HT1080 (cell line): ENCODE measurements at places on chromosomes 7 and 10. TPM values are rescaled to one million over a fixed set of nuclear protein-coding genes. Genes with fewer than 3 reads are reported as not detected.

The SPDYE1 gene
- not detected in 2 replicates for total RNA-seq

- DNase-seq: no peak
These were observed at the start of gene HOXA7 for GRCh38 chr7:27156508-27156898. HOXA7 (minus strand) TSS chr7:27156675; CDS start chr7:27156545, 130 bp downstream.

- no peak for DNase-seq
These were observed 119.1 kb upstream of the HABP2 start for GRCh38 chr10:113433711-113434110.

The LBX1 gene
- total RNA-seq: not detected in 2 replicates

The TMEM213 gene
- not detected in 2 replicates for total RNA-seq

DNA sequence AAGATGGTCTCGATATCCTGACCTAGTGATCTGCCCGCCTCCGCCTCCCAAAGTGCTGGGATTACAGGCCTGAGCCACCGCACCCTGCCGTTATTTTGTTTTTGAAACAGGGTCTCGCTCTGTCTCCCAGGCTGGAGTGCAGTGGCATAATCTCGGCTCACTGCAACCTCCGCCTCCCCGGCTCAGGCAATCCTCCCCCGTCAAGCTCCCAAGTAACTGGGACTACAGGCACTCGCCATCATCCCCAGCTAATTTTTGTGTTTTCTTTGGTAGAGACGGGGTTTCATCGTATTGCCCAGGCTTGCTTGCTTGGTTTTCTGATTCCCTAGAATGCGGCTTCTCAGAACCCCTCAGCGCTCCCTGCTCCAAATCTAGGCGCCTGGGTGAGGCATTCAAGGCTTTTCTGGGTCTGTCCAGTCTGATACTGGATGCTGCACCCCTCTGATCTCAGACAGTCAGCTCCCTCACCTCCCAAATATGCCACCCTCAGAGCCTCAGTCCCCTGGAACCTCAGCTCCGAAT lies 1.3 kb downstream of the TFR2 start:
- DNase-seq: no peak

DNA sequence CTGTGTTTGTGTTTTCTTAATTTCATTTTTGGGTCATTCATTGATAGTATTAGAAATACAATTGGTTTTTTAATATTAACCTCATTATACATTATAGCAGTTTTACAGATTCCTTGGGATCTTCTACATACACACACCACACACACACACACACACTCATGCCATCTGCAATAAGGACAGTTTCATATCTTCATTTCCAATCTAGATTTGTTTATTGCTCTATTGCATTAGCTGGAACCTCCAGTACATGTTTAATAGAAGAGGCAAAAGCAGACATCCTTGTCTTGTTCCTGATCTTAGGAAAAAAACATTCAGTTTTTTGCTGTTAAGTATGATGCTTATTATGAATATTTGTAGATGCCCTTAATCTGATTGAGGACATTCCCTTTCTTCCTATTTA lies 17.8 kb upstream of the CALU start:
- DNase-seq: no peak

The ADRA2A gene
- 0.20 and 0.23 TPM in 2 replicates for total RNA-seq

- peak; percentile 16 for DNase-seq
These were observed 205.0 kb downstream of the DIP2C start for GRCh38 chr10:484441-484924.

- no peak for DNase-seq
These were observed 333.7 kb downstream of the GFRA1 start for GRCh38 chr10:115939101-115939854.

The LAMB1 gene
- 53.6 and 62.7 TPM in 2 replicates for total RNA-seq

DNA sequence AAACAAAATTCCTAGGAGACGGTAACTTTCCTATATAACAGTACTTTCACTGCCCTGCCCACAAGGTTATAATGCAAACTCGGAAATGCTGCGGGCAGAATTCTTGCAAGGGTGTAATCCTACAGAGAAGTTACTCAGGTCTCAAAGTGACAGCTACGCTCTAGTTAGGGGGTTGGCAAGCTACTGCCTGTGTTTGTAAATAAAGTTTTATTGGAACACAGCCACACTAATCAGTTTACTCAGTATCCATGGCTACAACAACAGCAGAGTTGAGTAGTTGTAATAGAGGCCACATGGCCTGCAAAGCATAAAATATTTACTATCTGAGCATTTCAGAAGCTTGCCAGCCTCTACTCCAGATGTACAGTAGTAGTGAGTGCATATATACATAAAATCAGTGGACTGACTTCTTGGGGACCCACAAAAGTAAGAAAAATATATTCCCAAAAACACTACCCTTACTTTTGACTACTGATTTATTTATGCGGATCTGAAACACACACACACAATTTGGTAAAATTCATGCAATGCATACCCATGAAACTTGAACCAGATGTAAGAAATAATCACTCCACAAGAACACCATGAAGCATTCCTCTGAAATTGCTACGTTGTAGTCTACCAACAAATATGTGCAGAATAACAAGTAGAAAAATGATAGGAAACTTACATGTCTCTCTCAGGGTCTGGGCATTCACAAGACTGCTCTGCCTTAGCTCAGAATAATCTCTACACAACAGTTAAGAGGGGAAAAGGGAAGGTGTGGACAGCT lies 53.0 kb downstream of the SMURF1 start:
- DNase-seq: no peak

DNA sequence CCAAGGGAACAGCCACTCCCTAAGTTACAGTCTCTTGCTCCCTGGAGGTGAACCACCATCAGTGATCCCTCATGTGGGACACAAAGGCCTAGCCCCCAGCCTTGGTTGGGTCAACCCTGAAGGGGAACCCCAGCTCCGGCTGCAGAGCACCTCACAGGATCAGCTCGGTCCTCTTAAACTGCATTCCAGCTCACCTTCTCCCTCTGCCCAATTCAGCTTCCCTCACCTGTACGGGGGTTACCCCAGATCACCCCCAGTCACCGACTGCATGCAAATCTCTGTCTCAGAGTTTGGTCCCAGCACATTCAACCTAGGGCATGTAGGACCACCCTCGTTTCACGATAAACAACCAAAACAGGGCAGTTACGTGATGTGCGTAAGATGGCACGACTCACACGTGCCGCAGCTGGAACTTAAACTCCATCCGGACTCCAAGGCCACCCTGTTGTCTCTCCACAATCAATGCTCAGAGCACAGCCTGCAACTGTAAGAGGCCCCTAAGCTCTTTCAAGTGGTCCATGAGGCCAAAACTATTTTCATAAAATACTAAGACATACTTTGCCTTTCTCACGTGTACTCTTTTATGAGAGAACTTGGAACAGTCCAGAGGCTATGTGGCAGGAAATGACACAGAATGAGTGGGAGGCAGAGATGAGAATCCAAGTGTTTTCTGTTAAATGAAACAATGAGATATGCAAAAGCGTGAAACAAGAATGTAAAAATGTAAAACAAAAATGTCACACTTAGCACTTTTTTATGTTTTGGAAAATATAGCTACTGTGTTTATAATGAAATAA lies 285.2 kb downstream of the PTPRN2 start:
- DNase-seq: peak; percentile 35

DNA sequence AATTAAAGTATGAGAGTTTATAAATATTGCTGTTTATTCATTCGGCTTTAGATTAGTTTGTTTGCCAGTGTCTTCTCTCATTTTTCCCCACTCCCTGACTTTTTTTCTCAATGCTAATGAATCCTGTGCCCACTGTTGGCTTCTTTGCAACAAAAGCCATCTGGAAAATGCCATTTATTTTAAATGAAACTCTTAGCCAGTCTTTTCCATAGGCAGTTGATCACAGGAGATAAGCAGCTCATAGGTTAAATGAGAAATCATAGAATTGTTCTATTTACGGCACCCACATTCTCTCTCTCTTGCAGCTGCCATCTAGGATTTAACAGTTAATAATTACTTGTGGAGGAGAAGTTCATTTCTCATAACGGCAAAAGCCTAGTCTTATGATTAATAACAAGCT lies 249.3 kb upstream of the POM121L12 start:
- no peak for DNase-seq

DNA sequence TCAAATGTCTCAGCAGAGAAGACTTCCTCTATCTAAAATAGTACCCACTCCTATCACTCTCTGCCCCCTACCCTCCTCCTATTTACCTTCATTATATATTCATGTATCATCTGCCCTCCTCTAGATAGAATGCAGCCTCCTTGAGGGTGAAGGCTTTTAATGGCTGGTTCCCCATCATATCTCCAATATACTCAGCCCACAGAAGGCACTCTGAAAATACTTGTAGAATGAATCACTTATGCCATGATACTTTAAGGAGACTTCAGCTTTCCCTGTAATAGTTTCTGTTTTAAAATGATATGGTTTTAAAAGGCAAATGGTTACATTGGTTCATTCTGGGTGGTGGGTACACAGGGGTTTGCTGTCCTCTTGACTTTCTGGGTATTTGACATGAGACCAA lies 25.3 kb downstream of the GFRA1 start:
- no peak for DNase-seq

- no peak for DNase-seq
These were observed 205.2 kb downstream of the SFMBT2 start for GRCh38 chr10:7205656-7206055.

The NOS3 gene
- 71.5 and 94.6 TPM in 2 replicates for total RNA-seq

GRCh38 chr10:50322077-50322476 lies 70.8 kb upstream of the ASAH2 start:
- peak; percentile 29 for DNase-seq

- no peak for DNase-seq
These were observed 106.2 kb upstream of the SEMA3D start for GRCh38 chr7:85292908-85293576.

DNA sequence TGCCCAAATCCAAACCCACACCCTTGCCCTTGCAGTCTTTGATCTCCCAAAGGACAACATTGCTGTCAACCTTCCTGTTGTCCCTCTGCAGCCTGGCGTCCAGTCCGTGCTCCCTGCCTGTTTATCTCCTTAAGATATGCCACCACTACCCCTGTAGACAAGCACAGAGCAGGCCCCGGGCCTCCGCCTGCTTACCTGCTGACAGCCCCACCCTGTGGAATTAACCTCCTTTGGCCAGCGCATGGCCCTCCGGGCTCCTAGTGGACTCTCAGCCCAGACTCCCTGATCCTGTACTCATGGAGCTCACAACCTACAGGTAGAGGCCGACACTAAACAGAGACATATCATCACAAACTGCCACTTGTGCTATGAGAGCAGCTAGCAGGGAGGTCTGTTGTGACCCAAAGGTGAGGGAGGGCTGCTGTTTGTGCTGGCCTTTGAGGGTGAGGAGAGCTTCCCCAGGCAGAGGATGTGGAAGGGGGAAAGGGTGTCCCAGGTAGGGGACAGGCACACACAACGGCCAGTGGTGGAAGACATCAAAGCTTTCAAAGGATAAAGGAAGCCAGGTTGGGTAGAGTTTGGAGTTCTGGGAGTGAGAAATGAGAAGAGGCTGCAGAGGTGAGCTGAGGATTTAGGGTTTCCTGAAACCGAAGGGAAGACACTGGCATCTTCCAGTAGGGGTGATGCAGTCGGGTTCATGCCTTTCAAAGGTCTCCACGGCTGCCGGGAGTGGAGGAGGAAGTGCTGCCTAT lies 174.5 kb upstream of the ZMIZ1 start:
- no peak for DNase-seq

GRCh38 chr7:129948877-129949291 lies 3.9 kb downstream of the UBE2H start:
- DNase-seq: peak; percentile 90

- no peak for DNase-seq
These were observed 73.8 kb downstream of the LSMEM1 start for GRCh38 chr7:112554591-112554990.

- no peak for DNase-seq
These were observed 417.7 kb upstream of the CELF2 start for GRCh38 chr10:10600004-10600403.

DNA sequence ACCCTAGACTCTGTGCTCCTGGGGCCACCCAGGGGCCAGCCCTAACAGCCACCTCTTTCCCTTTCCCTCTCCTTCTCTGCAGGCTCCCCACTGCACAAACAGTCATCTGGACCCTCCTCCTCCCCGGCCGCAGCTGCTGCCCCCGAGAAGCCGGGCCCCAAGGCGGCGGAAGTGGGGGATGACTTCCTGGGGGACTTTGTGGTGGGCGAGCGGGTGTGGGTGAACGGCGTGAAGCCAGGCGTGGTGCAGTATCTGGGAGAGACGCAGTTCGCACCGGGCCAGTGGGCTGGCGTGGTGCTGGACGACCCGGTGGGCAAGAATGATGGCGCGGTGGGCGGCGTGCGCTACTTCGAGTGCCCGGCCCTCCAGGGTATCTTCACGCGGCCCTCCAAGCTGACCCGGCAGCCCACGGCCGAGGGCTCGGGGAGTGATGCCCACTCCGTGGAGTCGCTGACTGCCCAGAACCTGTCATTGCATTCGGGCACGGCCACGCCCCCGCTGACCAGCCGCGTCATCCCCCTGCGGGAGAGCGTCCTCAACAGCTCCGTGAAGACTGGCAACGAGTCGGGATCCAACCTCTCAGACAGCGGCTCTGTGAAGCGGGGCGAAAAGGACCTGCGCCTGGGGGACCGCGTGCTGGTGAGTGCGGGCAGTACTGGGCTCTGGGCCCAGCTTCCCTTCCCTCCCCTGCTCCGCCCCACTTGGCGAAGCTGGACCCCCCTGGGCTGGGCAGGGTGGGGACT lies 49.3 kb downstream of the CLIP2 start:
- DNase-seq: no peak

DNA sequence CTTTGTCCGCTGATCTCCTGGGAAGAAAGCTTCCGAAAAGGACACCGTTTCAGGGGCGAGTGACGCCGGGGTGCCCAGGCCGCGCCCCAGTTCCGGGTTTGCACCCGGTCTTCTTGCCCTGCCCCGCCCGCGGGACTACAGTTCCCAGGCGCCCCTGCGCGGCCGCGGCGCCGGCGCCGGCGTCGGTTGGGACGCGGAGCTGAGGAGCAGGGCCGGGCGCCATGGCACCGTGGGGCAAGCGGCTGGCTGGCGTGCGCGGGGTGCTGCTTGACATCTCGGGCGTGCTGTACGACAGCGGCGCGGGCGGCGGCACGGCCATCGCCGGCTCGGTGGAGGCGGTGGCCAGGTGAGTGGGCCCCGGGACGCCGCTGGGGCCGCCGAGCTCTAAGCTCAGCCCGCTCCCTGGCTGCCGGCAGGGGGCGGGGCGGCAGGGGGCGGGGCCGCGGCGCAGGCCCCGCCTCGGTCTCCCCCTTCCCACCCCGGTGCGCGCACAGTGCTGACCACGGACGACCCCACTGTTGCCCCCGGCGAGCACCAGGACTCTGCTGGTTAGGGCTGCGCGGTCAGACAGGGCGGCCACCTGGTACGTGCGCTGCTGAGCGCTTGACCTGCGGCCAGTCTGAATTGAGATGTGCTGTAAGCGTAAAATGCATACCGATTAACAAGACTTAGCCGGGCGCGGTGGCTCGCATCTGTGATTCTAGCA lies at the start of gene LHPP:
LHPP (plus strand) TSS at position 182 of the 706 bp plus-strand sequence; CDS start at position 222, 40 bp downstream.
- peak; percentile 78 for DNase-seq

The MORN4 gene
- 1.9 and 3.6 TPM in 2 replicates for total RNA-seq

GRCh38 chr7:117665368-117665767 lies 185.5 kb downstream of the CFTR start:
- DNase-seq: no peak
